Vein endothelial cell (primary cell): ENCODE measurements at places on chromosomes 5 and 9. TPM values are rescaled to one million over a fixed set of nuclear protein-coding genes. Genes with fewer than 3 reads are reported as not detected.

The ARL14EPL gene
- 0.33 and 0.67 TPM in 2 replicates for total RNA-seq

The SLC1A1 gene
- total RNA-seq = 20.2 and 24.5 TPM in 2 replicates

The HTR1A gene
- not detected in 2 replicates for total RNA-seq

The KIAA0825 gene
- total RNA-seq = 2.6 and 3.5 TPM in 2 replicates

The MTREX gene
- 88.4 and 95.0 TPM in 2 replicates for total RNA-seq

The CD72 gene
- total RNA-seq = not detected in 2 replicates

The TPD52L3 gene
- total RNA-seq = not detected in 2 replicates

The FOXD4L3 gene
- not detected in 2 replicates for total RNA-seq

The RAD23B gene
- total RNA-seq = 116 and 135 TPM in 2 replicates

The PCDHA12 gene
- total RNA-seq = under 0.01 TPM in 1 of 2 replicates, not detected in the other

The IFNA21 gene
- total RNA-seq = not detected in 2 replicates

The ABCA1 gene
- 9.3 and 13.1 TPM in 2 replicates for total RNA-seq

The ADGRV1 gene
- under 0.01 and 0.67 TPM in 2 replicates for total RNA-seq

The SPINK7 gene
- total RNA-seq = not detected in 2 replicates

The PCDHGA10 gene
- total RNA-seq = 8.8 and 9.6 TPM in 2 replicates

The CCDC152 gene
- total RNA-seq = 0.33 and 0.86 TPM in 2 replicates

The CFAP157 gene
- total RNA-seq = not detected in 2 replicates

The CARTPT gene
- not detected in 2 replicates for total RNA-seq

The ECSCR gene
- 329 and 359 TPM in 2 replicates for total RNA-seq

The GHR gene
- total RNA-seq = 2.3 and 2.4 TPM in 2 replicates

The MYMK gene
- not detected in 2 replicates for total RNA-seq

The DND1 gene
- 0.38 TPM in 1 of 2 replicates, not detected in the other for total RNA-seq

The PRDM12 gene
- not detected in 2 replicates for total RNA-seq

The PITX1 gene
- 0.10 TPM in 1 of 2 replicates, not detected in the other for total RNA-seq

The GNA14 gene
- total RNA-seq = 4.6 and 7.5 TPM in 2 replicates

The RASEF gene
- 0.19 TPM in 1 of 2 replicates, not detected in the other for total RNA-seq

The C5orf46 gene
- not detected in 2 replicates for total RNA-seq

The TMEM8B gene
- 0.19 and 0.98 TPM in 2 replicates for total RNA-seq
